ENCODE measurements at places on chromosomes 12 and 14.

- peak; percentile 86 for DNase-seq
Measured at GRCh38 chr14:23056145-23056955, 970 bp downstream of the CDH24 start.

GRCh38 chr12:59873136-59873535, 277.3 kb downstream of the SLC16A7 start:
- no peak for DNase-seq

DNA sequence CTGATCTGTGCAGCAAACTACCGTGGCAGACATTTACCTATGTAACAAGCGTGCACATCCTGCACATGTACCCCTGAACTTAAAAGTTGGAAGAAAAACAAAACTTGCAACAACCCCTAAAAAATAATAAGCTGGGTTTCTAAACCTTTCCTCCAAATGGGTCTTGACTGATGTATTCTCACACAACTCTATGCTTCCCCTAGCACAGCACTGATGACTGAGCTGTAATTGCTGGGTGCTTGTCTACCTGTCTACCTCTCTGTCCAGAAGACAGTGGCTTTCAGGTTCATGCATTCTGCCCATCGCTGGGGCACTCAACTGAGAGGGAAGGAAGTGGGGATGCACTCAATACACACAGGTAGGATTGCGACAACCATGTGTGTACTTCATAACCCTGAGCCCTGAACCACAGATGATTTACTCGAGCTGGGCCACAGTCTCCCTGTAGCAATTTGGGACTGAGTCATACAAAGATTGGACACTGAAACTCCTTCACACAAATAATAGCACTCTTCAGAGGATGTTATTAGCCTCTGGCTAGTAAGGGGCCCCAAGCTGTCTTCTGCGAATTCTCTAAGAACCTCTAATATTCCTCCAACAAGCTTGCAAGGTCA, 44.8 kb upstream of the TMPO start:
- no peak for DNase-seq

DNA sequence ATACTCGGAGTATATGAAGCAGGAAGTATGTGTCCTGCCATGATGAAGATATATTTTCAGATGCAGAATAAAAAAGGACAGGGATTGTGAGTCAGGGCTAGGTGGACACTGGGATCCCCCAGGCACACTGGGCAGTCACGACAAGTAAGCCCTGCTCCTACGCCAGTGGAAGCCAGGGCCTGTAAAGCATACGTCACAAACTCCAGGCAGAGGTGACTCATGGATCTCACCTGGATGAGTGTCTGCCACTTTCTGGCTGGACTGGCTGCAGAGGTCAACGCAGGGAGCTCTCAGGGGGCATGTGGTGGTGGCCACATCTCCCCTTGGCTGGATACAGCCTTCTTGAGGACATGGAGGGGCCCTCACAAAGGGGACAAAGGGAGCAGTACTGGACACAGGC, 262.3 kb downstream of the GLT1D1 start:
- no peak for DNase-seq

- peak; percentile 46 for DNase-seq
Measured at GRCh38 chr12:56084958-56085543, 5.1 kb downstream of the ERBB3 start.

DNA sequence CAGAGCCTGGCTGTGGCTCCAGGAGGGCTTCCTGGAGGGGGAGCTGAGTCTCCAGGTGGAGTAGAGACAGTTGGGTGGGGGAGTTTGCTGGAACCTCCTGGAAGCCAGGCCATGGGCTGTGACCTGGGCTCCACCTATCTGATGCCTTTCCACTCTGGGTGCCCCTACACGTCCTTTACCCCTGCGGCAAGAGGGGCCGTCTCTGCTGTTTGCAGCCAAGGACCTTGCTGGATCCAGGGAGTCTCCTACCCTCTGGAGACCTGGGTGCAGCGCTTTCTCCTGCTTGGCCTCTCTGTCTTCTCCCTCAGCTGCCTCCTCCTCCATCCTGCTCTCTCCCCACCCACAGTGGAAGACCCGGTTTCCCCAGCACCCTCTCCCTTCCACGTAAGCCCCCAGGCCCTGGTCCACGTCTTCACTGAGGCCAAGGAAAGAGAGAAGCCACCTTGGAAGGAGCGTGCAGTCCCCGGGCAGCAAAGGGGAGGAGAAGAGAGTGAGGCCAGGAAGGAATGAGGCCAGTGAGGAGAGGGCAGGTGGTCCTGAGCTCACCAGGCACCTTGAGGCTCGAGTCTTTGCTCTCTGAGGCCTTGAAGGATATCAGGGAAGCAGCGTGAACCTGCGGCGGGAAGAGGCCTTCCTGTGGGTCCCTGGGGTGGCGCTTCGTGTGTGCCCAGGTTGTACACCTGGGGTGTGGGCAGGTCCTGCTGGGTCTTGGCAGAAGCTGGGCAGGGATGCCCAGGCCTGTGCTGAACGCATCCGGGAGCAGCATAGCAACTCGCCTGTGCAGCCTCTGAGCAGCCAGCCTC, 294.3 kb upstream of the RTL1 start:
- DNase-seq = no peak

Measured in NAMALWA (cell line).